ENCODE measurements at places on chromosomes 6 and 20.
A peak's percentile ranks its signal among the peaks of the same experiment; 100 is the strongest.

- DNase-seq: no peak
These were observed 383.7 kb downstream of the CENPW start for GRCh38 chr6:126723541-126724170.

- no peak for DNase-seq
These were observed 170.8 kb upstream of the GMDS start for GRCh38 chr6:2416128-2416712.

GRCh38 chr20:11270566-11270965 is 596.8 kb upstream of the JAG1 start:
- no peak for DNase-seq

GRCh38 chr20:36390719-36391415 is 84.7 kb downstream of the DLGAP4 start:
- no peak for DNase-seq

DNA sequence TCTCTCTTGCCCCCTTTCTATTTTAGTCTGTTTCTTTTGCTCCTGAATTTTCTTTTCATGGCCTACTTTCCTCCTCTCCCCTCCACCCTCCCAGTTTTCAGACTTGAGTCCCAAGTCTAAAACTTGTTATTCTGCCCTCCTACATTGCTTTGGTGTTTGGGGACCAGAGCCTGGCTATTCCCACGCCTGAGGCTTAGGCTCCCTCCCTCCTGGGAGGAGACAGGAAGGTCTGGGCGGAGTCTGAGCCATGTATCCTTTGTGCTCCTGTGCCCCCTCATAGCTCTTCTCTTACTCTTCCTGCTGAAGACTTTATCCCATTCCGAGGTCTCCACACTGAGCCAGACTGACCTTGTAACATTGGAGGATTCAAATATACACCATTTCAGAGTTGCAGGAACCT is 69.5 kb downstream of the DAAM2 start:
- DNase-seq: no peak

- peak; percentile 98 for DNase-seq
These were observed at the start of gene MTCL3 for GRCh38 chr6:127518710-127519468. Gene MTCL3 (minus strand): TSS chr6:127519335.

GRCh38 chr6:113859349-113860180 is 2.4 kb downstream of the MARCKS start:
- peak; percentile 65 for DNase-seq

- DNase-seq: peak; percentile 93
These were observed 60.8 kb upstream of the CARMIL1 start for GRCh38 chr6:25218346-25218745.

- DNase-seq: no peak
These were observed 7.4 kb upstream of the OR2H2 start for GRCh38 chr6:29577544-29577943.

DNA sequence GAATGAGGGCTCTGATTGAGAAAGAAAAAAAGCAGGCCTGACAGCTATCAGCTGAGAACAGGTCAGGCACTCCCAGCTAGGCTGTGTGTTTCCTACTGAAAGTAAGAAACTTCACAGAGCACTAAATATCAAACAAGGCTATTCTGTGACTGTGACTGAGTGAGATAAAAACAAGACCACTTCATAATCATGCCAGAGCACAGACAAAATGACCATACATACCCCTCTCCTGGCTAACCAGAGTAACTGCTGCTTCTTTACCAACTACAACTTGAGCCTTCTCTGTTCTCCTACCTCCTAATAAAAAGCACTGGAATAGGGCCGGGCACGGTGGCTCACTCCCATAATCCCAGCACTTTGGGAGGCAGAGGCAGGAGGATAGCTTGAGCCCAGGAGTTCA is 6.8 kb upstream of the BTN1A1 start:
- DNase-seq: no peak

DNA sequence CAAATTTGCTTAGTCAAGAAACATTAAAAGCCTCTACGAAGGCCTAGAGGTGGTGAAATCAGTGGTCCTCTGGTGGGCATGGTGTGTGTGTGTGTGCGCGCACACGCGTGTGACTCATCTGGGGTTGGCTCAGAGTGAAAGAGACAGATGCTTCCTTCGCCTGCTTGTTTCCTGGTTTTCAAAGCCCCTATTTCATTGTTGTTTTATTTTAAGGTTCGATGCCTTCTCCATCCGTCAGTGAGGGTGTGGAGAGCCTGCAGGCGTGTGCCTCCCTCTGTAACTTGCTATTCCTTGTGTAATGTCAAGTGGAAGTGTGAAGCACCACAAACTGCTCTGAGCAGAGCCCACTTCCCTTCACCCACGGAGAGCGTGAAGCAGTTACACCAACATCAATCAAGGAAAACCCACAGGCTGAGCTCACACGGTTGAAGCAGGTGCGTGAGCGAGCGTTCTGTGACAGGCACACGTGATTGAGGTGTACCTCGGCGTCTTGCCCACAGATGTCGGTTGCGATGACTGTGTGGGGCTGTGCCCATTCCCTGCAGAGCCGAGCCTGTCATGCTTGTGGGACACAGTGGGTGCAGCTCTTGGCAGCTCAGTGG is 233.9 kb downstream of the PRL start:
- DNase-seq: peak; percentile 50

GRCh38 chr6:141552463-141552862 is 580.3 kb upstream of the GJE1 start:
- DNase-seq: peak; percentile 83

- peak; percentile 59 for DNase-seq
These were observed 48.2 kb downstream of the PLG start for GRCh38 chr6:160750276-160750689.

DNA sequence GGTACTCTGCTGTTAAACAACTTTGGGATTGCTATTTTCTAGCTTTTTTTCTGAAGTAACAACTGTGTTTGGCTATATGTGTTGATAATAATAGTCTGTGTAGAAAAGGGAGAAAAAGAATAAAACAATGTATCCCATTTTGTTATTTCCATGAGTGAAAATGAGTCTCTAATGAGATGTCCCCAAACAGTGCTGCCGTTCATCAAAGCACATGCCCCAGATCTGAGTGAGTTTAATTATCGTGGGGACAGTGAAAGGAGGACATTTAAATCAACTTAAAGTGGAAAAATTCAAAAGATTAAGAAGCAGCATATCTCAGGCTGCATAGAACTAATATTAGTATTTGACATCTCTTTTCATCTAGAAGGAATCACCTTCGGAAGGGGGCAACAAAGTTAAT is 59.6 kb downstream of the NCOA7 start:
- DNase-seq: no peak

DNA sequence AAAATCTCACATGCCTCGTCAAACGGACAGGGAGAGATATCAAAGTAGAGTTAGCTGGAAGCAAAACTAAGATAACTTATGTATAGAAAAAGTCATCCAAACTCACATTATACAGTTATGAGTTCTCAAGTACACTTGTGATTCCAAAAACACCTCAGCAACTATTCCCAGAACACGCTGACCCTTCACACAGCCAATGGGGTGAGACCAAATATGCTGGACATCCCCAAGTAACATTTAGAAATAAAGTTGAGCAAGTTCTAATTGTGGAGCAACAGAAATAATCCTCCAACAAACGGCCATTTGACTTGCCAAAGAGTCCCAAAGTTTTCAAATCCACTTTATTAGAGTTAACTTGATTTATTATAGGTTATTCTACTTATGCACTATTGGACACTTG is 52.4 kb downstream of the LY86 start:
- no peak for DNase-seq

- peak; percentile 30 for DNase-seq
These were observed 198.7 kb upstream of the DTNBP1 start for GRCh38 chr6:15861486-15861885.

DNA sequence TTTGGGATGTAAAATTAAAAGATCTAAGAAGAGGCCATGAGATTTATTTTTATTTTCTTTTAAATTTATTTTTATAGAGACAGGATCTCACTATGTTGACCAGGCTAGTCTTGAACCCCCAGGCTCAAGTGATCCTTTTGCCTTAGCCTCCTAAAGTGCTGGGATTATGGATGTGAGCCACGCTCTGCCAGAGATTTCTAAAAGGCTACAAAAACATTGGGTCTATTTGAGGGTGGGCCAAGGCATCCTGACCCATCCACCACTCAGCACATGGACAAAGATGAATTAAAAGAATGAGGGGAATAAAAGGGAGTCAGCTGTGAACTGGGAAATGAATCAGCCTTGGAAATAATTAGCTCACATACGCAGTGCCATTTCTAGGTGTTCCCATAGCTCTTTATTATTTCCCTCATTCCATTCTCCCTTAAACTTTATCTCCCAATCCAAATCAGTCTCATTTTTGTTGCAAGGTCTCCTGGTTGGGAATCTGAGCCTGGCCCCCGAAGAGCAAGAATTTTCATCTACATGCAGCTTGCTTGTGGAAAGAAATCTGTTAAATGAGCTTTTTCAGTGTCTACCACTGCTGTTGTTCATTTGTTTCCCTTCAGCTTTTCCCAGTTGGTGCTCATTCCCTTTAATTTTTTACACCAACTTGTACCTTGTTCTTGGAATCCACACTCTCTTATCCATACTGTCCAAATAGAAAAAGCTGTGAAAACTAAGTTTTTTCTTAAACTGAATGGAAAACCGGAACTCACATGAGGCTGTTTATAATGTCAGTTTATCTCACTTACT is 66.9 kb downstream of the MKKS start:
- DNase-seq: no peak

DNA sequence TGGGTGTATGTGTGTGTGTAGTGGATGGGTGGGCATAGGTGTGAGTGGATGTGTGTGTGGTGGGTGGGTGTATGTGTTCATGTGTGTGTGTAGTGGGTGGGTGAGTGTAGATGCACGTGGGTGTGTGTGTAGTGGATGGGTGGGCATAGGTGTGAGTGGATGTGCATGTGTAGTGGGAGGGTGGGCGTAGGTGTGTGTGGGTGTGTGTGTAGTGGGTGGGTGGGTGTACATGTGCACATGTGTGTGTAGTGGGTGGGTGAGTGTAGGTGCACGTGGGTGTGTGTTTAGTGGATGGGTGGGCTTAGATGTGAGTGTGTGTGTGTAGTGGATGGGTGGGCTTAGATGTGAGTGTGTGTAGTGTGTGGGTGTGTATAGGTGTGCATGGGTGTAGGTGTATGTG is 104.4 kb downstream of the MYLK4 start:
- DNase-seq: no peak

GRCh38 chr20:4045741-4046140 is 30.4 kb upstream of the RNF24 start:
- no peak for DNase-seq

DNA sequence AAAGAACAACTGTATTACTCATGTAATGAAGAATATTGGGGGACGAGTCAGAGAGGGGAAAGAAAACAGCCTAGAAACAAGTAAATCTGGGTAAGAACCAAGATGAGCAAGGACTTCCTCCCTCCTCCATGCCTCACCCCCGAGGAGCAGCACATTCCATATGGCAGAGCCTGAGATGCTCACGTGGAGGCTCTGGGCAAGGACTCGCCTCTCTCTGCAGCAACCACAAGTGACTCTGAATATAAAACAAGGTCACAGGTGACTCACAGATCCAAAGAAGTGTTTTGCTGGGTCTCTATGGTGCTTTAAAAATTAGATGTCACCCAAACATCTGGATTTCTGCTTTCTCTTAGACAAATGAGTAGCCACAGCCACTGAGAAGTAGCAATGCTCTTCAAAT is 453.0 kb upstream of the SULF2 start:
- DNase-seq: no peak

DNA sequence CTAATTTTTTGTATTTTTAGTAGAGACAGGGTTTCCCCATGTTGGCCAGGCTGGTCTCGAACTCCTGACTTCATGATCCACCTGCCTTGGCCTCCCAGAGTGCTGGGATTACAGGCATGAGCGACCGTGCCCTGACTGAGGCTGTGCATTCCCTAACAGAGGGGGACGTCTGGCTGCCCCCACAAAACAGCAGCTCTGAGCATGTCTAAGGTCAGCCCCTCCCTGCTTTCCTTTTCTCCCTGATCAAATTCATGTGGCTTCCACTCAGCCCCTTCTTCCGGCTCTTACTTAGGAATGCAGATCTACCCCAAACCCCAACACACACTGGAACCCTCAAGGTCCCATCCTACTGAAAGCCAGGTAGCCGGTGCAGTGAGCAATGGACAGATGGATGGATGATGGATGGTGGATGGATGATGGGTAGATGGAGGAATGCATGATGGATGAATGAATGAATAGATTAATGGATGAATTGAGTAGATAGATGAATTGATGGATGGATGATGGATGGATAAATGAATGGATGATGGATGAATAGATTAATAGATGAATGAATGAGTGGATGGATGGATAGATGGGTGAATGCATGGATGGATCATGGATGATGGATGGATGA is 91.5 kb upstream of the BHLHE23 start:
- DNase-seq: no peak

GRCh38 chr20:41249411-41250281 is 67.9 kb downstream of the ZHX3 start:
- DNase-seq: peak; percentile 11

DNA sequence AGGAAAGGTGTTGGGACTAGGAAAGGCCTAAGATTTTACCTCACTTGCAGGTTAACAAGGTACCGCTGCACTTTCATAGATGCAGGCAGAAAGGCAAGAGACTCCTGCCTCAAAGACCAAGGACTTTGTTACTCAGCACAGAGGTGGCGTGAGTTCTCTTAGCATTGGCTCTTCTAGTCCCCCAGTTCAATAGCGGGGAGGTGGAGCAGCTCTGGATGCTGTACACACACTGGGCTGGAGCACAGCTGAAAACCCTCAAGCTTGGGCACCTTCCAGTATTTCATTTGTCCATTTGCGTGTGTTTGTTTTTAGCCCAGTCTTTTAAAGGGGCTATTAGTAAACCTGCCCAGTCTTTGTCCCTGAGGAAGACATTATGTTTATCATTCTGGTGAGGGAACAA is 345.2 kb downstream of the FARS2 start:
- peak; percentile 84 for DNase-seq

GRCh38 chr20:59682603-59683002 is 78.3 kb downstream of the PHACTR3 start:
- no peak for DNase-seq

GRCh38 chr6:122363769-122364483 is 35.5 kb upstream of the HSF2 start:
- DNase-seq: peak; percentile 71

GRCh38 chr6:126546541-126547120 is 206.7 kb downstream of the CENPW start:
- DNase-seq: no peak

- DNase-seq: no peak
These were observed 53.9 kb downstream of the PREX1 start for GRCh38 chr20:48773837-48774418.

DNA sequence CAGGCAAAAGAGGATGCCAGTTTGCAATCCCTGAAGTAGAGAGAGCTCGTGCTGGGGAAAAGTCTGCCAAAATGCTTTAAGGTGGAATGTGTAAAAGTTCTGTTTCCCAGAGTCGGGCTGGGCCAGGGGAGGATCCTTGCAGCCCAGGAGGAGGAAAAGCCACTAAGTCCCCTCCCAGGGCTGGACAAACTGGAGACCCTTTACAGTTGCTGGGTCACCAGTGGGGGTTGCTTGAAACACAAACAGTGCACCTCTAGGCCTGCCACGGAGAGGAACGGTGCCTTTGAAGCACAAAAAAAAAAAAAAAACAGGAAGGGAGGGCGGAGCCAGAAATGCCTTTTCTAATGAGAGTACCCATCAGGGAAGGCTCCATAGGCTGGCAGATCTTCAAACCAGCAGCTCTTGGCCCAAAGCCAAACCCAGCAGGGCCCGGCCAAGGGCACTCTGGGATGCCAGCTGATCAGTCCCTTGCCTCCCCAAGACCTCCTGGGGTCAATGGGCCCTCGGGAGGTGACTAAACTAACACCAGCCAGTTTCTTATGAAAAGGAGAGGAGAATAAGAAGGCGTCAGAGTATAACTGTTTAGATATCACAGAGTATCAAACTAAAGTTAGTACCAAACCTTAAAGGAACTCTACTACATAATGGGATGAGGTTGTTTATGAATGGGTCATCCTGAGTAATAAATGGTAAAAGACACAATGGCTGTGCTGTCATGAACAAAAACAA is 23.7 kb downstream of the HLA-A start:
- DNase-seq: peak; percentile 98

- DNase-seq: peak; percentile 52
These were observed 172.0 kb downstream of the VEGFA start for GRCh38 chr6:43942011-43942442.
